Foreskin melanocyte (primary cell): ENCODE measurements at places on chromosomes 4 and X.

DNA sequence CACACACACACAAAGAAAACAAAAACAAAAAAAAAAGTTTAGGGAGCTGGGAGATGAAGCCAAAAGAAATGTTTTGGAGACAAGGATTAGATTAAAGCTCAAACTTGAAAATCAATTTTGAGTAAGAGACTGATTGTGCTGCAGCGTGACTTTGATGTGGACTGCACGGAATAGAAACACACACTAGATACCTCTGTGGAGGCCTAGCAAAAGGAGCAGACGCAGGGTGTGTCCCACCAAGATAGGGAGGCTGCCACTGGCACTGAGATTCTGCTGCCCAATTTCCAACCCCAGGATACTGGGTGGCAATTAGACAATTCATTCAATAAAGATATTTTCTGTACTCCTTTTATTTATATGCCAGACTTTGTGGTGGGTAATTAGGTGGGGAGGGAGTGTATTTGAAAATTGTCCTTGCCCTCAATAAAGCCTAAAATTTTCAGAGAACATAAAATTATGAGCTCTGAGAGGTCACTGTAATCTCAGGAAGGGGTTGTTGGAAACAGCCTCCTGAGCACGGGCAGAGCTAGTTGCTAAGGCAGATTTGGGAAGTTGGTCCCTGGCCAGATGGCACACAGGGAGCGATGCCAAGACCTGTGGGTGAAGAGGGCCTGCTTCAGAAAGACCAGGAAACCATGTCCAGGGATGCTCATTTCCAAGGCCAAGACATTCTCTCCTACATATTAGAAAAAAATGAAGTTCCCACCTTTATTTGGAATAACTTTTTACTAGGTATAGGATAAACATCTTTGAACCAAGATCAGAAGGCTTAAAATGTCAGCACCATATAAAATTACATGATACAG, 1.9 kb upstream of the PPP3CA start:
- DNase-seq: no peak

DNA sequence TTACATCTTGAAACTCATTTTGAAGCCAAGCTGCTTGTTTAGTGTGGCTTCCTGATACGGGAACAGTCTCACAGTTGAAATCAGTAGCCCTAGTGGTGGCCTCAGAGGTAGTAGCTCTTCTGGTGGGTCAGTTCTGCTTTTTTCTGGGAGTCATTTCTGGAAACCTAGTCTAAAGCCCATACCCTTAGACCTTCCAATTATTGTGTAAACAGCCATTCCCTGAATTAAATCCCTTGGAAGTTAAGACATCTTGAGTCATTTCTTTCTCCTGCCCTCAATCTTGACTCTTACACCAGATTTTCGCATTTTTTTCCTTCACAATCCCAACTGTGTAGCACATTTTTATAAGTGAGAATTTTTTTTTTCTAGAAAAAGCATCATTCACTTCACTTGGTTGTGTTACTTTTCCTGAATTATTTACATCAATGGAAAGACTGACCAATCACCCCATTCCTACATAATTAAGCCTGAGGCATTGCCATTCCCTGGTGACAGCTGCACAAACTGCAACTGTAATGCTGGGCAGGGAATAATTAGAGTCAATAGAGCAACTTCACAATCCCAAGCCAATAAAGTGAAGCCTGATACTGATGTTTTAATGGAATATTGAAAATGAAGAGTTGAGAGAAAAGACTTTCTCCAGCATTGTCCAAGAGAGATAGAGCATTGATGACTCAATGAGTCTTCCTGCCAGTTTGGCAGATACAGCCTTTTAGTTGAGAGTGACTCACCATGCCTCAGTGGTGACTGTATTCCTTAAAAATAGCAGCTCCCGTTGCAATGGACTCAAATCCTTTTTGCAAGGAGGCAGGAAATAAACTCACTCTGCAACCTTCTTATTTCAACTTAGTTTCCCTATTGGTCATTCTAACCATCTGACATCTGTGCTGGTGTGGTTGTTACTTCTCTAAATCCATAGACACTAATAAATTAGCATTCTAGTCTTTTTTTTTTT, 13.0 kb upstream of the SEPSECS start:
- DNase-seq: peak; percentile 93

GRCh38 chr4:100988876-100989275, 358.4 kb downstream of the PPP3CA start:
- no peak for DNase-seq

- peak; percentile 30 for DNase-seq
Observed at GRCh38 chrX:155027509-155028066, 944 bp downstream of the FUNDC2 start.
